ENCODE measurements at places on chromosomes 13 and 19.

DNA sequence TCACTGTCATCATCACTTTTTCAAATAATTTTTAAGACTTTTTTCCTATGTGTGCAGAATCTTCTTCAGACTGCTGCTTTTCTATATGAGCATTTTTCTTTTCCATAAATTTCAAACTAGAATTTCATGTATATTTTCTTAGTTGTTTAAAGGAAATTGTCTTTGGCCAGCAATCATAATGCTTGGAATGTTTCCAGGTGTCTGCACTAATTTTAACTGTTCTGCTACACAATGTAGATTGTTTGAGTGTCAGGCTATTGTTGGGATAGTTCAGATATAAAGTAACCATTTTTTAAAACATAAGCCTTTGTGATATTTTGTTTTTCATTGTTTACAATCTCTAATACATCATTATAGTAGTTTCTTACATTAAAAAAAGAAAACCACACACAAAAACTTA, 1418.5 kb downstream of the EFNB2 start:
- DNase-seq, result no peak

DNA sequence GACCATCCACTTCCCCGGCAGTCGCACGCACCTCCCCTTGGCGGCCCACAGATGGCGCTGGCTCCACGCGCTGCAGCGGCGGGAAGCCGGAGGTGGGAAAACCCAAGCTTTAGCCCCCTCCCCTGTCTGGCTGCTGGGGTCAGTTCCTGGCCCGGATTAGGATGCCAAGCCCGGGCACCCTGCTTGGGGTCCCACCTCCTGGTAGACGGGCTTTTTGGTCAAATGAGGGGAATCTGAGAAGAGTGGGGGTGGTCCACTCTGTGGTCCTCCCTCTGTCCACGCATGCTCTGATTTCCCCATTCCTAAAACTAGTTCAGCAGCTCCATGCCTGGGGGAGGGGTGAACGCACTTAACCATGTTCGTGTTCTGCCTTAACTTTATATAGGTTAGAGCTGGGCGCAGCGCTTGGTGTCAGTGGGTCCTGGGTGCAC, 8.1 kb upstream of the ADGRE2 start:
- no peak for DNase-seq

GRCh38 chr13:21054313-21054712, 7.1 kb downstream of the LATS2 start:
- DNase-seq, result no peak

GRCh38 chr19:18612051-18612771, 459 bp upstream of the TMEM59L start:
- DNase-seq, result no peak

DNA sequence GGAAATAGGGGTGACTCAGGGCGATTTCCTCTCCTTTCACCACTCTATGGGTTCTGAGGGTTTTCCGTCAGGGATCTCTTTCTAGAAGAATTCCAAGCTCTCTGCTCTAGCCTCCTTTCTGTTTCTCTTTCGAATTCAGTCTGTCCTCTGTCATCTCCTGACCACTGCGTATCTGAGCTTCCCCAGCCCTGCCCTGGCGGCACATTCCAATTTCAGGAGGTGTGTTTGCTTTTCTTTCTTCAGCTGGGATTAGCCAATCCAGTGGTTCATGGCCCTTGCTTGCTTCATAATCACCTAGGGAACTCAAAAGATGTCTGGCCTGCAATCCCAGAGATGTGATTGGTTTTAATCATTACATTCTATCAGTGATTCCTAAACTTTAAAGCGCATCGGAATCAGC, 9.4 kb downstream of the IFNL2 start:
- peak; percentile 73 for DNase-seq

DNA sequence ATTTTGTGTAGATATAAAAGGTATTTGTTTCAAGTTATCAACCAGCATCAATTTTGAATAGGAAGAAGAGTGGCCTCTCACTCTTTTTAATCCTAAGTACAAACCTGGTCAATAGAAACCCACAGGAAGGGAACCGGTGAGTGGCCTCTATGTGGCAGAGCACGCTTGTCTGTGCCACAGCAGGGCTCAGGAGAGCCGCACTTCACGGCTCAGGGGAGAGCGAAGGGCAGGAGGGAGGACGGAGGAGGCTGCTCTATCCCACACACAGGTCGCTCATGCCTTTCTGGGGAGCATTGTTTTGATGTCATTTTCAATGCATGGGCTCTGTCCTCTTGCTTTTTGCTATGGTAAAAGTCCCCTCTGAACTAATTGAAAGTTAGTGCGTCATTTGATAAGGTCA, 57.2 kb downstream of the TNFRSF19 start:
- no peak for DNase-seq

- no peak for DNase-seq
These were observed 3.2 kb upstream of the IL17D start for GRCh38 chr13:20700288-20700687.

- no peak for DNase-seq
These were observed 22.3 kb upstream of the ZDHHC20 start for GRCh38 chr13:21481359-21481758.

- DNase-seq, result no peak
These were observed 10.8 kb downstream of the C19orf44 start for GRCh38 chr19:16506961-16507360.

DNA sequence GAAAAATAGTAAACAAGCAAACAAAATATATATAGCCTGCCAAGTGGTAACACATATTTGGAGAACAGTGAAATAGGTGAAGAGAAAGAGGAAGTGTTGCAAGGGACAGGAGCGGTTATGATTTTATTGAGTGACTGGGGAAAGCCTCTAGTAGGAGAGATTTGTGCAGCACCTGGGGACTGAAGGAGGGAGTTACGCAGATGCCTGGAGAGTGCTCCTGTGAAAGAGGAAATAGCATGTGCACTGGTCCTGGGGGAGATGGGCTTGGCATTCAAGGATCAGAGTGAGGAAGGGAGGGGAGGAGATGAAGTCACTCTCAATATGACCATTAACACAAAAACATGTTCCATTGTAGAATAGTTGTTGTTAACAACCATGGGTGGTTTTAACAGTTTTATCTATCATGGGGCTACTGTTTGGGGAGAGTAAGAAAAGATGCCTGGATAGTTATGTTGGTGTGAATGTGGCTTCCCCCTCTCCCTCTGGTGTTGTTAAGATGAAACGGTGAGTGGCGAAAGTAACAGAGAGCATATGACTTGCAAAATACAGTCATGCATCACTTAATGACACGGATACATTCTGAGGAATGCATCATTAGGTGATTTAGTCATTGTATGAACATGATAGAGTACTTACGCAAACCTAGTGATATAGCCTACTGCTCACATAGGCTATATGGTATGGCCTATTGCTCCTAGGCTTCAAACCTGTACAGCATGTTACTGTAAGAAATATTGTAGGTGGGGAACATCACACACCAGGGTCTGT, 251.7 kb upstream of the ARGLU1 start:
- no peak for DNase-seq

- no peak for DNase-seq
These were observed 40.1 kb downstream of the SLC7A9 start for GRCh38 chr19:32829345-32829896.

DNA sequence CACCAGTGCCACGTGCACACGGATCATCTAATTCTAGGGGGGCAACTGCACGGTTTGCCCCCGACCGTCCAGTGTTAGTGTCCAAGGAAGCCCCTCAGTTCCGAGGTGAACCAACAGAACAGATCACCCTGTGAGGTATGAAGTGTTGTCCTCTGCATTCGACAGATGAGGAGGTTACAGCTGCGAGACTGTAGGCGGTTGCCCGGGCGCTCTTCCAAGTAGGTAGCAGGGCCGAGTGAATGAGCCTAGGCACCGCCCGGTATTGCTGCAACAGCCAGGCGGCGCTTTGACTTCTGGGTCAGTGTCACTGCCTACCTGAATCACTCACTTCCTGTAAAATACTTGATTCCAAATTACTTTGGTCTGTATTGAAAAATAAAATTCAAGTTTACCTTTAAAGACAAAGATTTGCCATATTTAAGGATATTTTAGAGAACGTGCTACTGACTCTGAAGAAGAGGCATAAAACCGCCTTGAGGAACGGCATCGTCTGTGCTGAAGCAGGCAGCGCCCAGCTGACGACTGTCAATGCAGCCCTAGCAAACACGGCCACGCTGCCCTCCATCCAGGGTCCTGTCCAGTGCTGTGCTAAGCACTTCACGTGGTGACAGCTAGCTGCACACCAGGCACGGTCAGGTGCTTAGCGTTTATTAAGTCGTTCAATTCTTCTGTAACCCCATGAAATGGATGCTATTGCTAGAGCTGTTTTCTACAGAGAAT, 19.3 kb upstream of the RASA3 start:
- peak; percentile 88 for DNase-seq

DNA sequence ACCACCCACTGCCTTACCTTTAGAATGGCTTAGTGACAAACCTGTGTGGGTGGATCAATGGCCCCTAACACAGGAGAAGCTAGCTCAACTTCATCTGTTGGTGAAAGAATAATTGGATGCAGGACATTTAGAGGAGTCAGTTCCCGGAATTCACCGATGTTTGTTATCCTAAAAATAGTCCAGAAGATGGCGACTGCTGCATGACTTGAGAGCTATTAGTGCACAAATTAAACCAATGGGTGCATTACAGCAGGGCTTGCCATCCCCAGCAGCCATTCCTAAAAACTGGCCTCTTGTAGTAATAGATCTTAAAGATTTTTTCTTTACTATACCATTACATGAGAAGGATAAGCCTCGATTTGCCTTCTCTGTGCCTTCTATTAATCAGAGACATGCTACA, 46.8 kb upstream of the ZNF726 start:
- DNase-seq, result no peak

DNA sequence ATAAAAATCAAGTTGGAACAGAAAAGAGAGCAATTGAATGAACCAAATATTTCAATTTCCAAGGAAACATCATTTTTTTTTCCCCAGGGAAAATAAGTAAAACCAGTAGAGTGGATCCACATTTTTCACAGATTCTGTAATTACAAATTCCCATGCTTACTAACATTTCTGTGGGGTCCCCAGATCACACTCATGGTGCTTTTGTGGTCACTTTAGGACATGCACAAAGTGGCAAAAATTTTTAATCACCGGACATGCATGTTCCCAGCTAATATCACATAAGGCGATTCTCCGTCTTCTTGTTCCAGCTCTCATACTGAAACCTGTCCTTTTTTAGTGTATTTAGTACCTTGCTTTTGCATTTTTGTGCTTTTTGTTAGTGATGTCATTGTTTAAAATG, 748.2 kb upstream of the SLITRK1 start:
- no peak for DNase-seq

GRCh38 chr13:49064476-49064875, 88.8 kb downstream of the FNDC3A start:
- DNase-seq, result no peak

DNA sequence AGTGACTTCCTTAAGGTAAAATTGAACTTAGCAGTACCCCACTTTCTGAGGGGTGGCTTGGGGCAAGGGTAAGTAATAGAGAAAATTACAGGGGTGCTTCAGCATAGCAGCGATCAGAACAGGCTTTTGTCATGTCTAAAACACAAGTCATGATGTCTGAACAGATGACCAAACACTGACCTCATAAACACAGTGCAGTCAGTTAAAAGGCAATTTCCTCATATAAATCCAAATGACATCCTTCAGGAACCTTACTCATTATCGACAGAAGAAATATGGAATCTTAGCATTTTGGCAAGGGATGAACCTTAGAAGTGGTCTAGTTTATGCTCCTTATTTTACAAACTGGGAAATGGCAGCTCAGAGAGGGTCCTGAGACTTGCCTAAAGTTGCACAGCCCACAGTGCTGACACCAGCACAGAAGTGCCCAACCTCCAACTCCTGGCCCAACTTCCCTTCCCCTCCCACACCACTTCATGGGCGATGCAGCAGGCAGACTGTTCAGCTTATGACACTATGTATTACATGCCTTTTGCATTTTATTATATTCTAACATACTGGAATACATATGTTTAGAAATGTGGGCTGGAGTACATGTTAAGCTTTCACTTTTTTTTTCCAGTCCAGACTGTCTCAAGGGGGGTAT, 3.6 kb downstream of the GJA3 start:
- no peak for DNase-seq

GRCh38 chr13:38483623-38484022, 134.0 kb downstream of the UFM1 start:
- DNase-seq, result no peak

DNA sequence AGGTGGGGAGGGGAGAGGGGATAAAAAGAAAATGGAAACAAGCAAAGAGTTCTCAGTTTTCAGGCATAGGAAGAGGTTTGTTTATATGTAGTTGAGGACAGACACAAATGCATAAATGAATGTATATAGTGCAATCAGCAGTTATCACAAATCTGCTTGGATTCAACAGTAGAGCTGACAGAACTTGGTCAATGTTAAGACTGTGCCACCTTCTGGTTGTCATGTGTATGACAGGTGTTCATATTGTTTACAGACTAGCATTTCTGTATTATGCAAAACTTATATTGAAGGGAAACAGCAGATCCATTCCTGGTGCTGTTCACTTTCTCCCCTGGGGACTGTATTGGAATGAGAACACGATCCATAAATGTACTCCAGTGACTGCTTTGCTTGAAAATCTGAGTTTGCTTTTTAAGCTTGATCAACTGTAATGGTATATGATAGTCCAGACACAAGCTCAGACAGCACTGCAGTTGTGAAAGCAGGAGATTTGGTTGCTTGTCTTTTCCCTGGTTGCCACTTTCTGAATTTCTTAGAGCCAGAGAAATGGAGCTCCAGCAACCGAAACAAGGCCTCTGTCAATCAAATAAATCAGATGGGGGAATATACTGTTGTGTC, 319.5 kb upstream of the OBI1 start:
- DNase-seq, result peak; percentile 55

DNA sequence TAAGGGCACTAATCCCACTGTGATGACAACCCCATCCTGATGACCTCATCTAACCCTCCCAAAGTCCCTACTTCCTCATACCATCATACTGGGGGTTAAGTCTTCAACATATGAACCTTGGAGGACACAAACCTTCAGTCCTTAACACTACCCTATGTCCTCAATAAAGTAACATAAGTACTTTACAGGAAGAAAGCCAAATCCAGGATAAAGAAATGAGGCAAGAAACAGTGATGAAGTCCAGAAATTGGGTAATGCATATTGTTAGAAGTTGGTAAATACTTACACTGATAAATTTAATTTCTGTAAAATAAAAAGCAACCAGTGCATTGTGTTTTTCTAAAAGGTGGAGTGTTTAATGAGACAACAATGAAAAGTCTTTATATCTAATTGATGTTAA, 284.8 kb upstream of the SOX21 start:
- no peak for DNase-seq

Data from small intestine (tissue), 16 donors.